CD4-positive, alpha-beta T cell treated with Interleukin-17A for 4 hours (primary cell): ENCODE measurements at places on chromosomes 7 and 10.
A peak's percentile ranks its signal among the peaks of the same experiment; 100 is the strongest.

GRCh38 chr10:102781921-102782557 lies 38.3 kb downstream of the WBP1L start:
- no peak for DNase-seq

DNA sequence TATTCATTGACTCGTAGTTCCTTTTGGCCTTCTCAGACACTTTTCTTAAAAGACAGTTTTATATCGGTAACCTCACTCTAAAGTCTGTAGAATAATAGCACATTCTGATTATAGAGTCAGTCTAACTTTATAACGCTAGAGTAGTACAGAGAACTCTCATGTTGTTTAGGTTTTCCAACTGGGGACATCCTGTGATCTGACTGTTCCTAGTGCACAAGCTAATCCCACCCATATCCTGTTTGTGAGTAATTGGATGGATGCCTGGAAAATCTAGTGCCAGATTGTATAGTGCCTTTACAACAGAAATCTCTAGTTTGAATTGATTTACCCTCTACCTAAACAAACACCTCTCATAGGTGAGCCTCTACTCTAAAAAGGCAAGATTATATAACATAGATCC lies 107.4 kb downstream of the ZEB1 start:
- no peak for DNase-seq

- DNase-seq = no peak
These were observed 330.3 kb downstream of the HGF start for GRCh38 chr7:81439591-81439990.

DNA sequence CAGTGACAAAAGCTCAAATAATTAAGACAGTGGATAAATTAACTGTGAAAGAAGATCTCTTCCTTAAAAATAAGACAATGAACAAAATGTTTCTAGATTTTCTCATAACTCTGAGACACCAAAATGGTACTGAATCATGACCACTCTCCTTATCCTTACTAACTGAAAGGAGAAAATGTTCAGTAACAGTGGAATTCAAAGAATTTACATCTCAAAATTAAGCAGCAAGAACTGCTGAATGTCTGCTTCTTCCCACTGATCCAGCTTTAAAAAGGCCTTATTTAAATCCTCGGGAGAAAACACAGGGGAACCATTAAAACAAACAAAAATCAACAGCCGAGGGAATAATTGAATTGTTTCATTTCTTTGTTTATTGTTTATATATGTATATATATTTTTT lies 27.3 kb upstream of the PLXDC2 start:
- no peak for DNase-seq

DNA sequence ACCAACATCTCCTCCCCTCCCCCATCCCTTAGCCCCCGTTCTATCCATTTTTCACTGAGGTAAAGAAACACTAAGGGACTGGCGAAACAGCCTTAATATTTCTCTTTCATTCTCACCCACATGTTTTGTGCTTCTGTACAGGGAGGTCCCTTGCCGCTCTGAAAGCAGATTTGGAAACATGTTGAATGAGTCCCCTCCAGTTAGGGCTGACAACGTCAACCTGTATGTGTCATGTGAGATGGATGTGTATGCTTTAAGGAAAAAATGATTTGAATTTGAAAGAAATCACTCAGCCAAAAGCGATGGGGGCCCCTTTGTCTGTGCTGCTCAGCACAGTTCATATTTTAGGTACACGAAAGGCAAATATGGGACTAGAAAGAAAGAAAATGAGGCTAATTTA lies 314.3 kb upstream of the LRGUK start:
- DNase-seq = no peak

DNA sequence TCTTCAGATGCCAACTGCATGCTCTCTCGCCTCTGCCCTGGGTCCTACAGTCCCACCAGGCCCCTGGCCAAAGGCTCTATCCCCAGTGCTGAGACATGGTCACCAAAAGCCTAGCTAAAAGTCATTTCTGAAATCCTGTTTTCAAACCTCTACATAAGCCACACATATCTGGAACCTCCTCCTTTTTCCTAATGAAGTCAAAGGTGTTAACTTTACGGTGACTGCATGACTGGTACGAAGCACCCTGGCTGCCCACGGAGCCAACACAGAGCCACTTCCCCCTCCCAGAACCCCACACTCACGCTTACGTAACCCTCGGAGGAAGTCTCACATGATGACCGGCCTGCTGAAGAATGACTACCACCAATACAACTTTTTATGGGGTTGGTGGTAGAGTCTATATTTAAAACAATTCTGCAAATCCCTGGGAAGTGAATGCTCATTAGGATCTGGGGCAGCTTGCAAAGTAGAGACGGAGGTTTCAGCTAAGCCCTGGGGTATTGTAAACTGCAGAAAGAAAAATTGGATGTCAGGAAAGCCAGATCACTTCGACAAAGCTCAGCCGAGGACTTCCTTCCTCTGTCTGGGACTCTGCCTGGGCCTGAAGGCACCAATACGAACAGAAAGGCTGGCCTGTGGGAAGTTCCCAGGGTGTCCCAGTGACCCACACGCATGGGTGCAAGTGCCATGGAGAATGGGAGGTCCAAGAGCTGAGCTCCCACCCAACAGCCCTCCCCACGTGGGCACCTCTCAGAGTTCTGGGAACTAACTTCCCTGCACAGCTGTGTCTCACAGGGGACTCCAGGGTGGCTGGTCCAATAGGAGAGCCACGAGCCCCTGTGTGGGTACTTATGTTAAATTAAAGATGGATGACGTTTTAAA lies 50.7 kb downstream of the PDGFA start:
- DNase-seq = peak; percentile 12

- no peak for DNase-seq
These were observed 14.2 kb downstream of the UCMA start for GRCh38 chr10:13219685-13220670.

DNA sequence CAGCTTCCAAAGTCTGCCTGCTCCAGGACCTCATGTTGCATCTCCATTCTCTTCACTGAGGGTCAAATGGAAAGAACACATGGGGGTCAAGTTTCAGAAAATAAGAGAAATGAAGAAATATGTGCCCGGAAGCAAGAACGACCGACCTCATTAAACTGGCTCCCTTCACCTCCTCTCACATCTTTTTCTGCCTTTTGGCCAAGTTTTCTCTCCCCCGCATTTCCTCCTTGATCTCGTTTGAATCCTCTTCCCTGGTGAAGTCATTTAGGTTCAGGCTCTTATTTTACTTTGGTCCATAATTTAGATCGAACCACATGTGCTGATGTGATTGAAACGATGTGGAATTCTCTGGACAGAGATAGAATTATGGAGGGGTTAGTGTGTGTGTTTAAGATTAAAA lies 44.2 kb downstream of the EGFR start:
- DNase-seq = no peak

DNA sequence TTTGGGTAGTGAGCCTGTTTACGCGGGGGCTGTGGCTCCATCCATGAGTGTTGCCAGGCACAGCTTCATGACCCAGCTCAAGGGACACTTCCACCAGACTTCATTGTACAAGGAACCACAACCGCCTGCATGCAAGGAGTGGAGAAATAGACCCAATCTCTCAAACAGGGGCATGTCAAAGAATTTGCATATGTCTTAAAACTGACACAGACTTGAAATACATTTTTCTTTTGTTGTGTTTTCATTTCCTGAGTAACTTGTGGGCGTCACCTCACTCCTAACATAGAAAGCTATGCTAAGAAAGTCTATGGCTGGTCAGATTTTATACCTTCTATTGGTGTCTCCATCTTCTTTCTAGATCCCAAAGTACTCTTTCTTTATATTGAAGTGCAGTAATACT lies 266.2 kb upstream of the RNF32 start:
- no peak for DNase-seq

DNA sequence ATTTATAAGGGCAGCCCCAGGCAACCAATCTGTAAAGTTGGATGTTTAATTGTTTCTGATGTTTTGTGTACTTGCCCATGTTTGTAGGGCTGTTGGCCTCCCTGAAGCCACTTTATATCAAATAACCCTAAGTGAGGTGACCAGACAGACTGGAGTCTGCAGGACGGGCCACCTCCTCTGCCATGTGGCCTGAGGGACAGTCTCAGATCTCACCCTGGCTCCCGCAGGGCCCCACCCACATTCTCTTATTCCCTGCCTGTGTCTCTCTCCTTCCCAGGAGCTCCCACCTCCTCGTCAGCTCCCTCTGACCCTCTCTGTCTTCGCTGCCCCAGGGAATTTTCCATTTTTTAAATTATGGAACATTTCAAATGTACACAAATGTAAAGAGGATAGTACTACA lies 9.5 kb upstream of the C10orf71 start:
- no peak for DNase-seq

DNA sequence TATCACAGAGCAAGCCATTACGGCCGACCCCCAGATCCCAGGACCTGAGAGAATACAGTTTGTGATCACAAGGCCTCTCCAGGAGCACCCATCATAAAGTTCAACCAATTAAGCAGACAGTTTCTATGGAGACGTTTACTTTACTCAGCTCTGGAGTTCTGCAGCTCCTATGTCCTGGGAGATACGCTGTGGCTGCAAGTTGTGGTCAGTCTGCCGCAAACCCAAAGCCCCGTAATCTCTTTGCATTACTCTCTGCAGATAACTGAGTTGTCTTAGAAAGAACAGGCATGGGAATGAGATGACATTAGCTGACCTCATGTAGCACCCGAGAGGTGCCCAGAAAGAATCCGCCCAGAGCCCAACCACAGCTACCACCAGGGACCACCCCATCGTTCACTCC lies 305.1 kb downstream of the FGFR2 start:
- no peak for DNase-seq

DNA sequence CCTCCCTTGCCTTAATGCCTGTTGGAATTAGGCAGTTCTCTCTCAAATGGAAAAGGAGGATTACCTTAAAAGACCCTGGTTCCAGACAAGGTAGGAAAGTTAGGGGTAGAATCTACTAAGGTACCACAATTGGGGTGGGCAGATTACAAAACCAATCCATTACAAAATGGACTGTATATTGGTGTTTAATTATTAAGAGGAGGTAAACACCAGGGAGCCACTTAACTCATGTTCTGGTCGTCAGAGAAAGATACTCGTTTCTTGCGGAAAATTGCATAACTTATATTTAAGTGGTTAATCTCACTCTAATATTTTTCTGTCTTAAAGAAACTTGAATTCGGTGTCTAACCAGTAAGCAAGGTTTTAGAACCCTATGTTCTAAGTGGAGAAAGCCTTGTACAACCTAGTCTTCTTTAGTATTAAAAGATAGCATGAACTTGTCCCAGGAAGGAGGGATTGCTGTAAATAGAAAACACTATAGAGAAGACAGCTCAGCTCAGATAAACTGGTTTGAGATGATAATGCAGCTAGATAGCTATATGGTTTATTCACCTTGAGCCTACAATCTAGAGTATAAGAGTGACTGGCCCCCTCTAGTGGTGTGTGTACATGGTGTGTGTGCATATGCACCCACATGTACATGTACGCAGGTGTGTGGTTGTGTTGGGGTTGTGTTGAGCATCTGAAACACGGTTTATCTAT lies 58.0 kb upstream of the STRIP2 start:
- peak; percentile 57 for DNase-seq

GRCh38 chr7:124597509-124597908 lies 168.1 kb downstream of the GPR37 start:
- DNase-seq = no peak

- no peak for DNase-seq
These were observed 35.0 kb downstream of the GFRA1 start for GRCh38 chr10:116237970-116238369.

GRCh38 chr10:90871279-90871765 lies 452 bp upstream of the RPP30 start:
- peak; percentile 50 for DNase-seq

DNA sequence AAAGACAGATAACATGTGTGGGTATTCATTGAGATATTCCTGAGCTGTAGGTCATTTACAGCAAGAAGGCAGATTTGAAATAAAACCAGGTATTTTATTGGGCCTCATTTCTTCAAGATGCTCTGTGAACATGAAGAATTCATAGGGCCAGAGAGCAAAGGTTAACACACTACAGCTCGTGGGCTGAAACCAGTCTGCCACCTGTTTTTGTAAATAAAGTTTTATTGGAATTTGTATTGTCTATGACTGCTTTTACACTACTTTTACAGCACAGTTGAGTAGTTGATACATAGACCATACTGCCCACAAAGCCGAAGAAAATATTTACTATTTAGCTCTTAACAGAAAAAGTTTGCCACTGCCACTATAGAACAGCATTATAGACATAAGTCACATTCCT lies 22.1 kb upstream of the LIPA start:
- DNase-seq = no peak

- no peak for DNase-seq
These were observed 134.4 kb upstream of the UNC5B start for GRCh38 chr10:71077796-71078453.

DNA sequence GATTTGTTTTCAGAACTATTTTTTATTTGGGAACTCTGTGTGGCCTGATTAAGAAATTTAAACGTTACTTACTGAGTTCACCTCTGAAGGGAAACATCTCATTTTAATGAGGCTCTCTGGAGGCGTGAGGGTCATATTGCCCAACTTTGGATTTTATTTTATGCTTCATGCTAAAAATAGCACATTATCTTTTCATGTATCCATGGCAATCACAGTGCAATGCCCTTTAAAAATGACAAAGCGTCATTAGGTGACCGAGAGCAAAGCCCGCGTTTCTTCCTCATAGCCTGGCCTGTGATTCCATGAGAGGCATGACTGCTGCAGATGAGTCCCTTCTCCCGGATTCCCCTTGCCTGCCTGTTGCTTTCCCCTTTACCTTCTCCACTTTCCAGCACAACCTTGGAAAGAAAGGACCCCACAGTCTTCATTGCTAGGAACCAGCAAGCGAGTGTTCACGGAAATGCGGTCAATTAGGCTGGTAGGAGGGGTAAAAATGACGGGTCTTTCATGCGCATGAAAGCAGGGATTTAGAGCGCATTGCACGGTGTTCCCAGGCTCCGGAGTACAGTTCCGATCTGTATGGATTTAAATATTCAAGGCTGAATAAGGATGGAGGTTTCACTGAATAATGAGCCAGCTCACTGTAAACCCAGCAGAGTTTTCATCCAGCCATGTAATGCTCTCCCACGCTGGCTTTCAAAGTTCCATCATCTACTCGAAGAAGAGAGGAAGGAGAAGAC lies 98.2 kb upstream of the PITRM1 start:
- DNase-seq = no peak

- no peak for DNase-seq
These were observed 166.2 kb upstream of the FAM3C start for GRCh38 chr7:121562259-121562658.

- DNase-seq = no peak
These were observed 1.8 kb downstream of the BPGM start for GRCh38 chr7:134648456-134648855.

DNA sequence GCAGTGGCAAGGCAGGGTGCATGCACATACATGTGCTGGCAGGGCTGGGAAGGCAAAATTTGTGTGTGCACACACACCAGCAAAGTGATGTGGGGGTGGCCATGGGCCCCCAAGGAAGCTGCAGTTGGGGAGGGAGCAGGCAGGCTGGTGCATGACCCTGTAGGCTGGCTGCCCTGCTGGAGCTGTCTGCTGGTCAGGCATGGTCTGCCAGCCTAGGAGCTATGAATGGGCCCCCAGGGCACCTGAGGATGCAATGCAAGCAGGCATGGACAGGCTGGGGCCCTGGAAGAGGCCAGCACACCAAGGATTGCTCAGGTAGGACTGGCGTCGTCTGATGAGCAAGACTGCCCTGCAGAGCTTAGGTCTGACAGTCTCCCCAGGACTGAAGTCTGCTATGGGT lies 18.2 kb upstream of the PPP1R3A start:
- no peak for DNase-seq
